ENCODE measurements at places on chromosomes 7 and 10.
A peak's percentile ranks its signal among the peaks of the same experiment; 100 is the strongest.

DNA sequence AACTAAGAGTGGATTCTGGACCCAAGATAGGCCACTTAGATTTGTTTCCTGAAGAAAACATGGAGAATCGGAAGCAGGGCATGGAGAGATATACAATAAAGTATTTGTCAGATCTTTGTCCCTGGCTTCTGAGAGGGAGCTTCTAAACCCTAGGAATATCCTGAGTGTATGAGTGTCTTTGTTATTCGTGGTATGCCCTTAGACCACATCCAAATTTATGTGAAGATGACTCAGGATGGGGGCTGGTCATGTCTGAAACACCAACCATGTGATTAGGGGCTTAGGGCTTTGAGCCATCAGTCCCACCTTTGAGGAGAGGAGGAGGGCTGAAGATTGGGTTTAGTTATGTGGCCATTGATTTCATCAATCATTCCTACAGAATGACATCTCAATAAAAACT lies 69.7 kb upstream of the PLPP4 start:
- no peak for DNase-seq

DNA sequence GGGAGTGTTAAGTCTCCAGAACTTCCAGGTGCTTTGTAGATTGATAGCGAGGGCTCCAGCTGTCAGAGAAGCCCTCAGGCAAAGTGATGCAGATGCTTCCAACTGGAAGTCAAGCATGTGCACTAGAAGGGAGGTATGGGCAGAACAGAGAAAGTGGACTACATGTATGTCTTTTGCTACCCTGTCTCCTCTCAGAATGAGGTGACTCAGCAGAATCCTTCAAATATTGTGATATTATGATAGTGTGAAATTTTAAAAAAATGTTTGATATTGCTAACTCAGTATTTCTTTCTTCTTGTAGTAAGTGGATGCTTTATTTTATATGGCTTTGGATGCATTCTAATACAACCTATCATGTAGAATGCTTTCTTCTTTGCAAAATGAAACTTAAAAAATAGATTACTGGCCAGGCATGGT lies 138.9 kb upstream of the SVIL start:
- no peak for DNase-seq

- DNase-seq, result no peak
These were observed 236.2 kb upstream of the PITRM1 start for GRCh38 chr10:3408603-3409365.

DNA sequence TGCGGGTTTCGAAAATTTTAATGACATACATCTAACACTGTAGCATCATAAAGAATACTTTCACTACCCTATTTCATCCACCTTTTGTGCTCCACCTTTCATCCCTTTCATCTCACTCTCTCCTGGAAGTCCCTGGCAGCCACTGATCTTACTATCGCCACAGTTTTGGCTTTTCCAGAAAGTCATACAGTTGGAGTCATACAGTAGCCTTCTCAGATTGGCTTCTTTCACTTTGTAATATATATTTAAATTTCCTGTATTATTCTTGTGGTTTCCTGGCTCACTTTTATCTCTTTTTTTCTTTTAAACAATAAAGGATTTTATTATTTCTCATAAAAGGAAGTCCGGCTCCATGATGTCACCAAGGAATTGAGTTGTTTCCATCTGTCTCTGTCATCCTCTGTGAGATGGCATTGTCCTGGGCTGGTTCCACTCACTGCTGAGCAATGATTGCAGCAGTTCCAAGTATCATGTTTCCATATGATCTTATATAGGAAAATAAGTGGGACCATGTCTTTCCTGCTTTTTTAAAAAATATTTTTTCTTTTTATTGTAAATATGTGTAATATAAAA lies 626.3 kb downstream of the POM121L12 start:
- no peak for DNase-seq

DNA sequence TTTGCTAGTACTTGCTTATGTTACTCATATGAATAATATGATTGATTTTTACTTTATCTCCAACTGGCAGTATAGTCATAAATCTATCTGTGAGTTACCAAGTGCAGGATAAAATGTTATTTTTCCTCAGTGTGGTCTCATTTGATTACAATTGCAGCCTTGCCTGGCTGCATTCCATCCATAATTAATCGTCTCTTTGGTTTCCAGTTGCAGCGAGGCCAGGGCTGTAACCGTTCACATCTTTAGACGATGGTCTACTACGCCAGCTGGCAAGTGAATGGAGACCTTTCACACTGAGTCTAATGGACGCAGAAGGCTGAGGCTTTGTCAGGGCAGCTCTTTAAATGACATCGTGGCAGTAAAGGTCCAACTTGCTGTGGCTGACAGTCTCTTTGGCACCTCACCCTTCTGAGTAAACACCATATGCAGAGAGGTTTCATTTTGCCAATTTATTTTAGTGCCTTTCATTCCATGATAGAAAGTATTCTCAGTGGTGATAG lies 84.0 kb downstream of the ARL4A start:
- peak; percentile 31 for DNase-seq

DNA sequence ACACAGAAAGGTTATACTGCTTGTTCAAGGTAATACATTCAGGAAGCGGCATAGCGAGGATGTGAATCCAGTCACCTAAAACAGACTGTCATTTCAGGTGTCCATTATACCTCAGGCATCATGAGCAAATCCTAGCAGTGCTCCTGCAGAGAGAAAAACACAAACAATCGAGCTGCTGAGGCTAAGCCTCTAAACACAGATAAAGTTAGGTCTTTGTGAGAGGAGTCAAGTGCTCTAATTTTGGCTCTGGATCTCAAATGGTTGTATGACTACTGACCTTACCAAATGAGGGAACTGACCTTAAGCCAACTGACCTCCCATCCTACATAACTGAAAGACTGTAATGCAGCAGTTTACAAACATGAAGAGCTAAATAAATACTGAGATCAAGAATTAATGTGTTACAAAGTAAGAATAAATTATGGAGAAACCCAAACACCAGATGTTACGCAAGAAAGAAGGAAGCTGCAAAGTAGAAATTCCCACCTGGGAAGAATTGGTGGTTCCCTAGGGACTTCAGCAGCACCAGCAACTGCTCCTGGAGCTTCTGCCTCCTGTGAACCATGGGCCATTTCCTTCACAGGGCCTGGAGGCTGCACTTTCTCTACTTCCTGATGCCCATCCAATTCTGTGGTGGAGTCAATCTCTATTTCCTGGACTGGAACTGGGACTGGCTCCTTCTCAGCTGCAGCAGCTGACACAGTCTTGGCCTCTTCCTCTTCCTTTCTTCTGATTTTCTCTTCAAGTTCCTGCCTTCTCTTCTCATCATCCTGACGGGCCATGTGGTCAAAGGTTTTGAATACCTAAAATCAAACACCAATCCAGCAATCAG lies 5.8 kb downstream of the NUDCD3 start:
- DNase-seq, result no peak

- DNase-seq, result no peak
These were observed 14.7 kb upstream of the INA start for GRCh38 chr10:103262229-103262628.

GRCh38 chr7:18663321-18663720 lies 167.8 kb downstream of the HDAC9 start:
- no peak for DNase-seq

DNA sequence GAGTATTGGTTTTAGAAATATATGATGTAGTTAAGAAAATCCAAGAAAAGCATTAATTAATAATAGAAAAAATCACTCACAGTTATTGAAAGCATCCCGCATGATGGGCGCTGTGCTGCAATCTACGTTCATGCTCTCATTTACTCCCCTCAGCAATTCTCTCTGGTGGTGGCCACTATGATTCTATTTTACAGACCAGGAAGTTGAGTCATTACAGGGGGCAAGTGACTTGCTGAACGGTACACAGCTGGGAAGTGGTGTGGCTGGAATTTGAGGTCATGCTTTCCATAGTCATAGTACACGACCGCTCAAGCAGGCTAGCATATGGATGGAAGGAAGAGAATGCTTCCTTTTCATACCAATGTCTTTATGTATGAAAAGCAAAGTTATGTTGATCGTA lies 117.4 kb downstream of the TES start:
- peak; percentile 10 for DNase-seq

GRCh38 chr7:35232994-35233393 lies 20.9 kb downstream of the TBX20 start:
- no peak for DNase-seq

- DNase-seq, result no peak
These were observed 10.8 kb upstream of the IFRD1 start for GRCh38 chr7:112439476-112439875.

DNA sequence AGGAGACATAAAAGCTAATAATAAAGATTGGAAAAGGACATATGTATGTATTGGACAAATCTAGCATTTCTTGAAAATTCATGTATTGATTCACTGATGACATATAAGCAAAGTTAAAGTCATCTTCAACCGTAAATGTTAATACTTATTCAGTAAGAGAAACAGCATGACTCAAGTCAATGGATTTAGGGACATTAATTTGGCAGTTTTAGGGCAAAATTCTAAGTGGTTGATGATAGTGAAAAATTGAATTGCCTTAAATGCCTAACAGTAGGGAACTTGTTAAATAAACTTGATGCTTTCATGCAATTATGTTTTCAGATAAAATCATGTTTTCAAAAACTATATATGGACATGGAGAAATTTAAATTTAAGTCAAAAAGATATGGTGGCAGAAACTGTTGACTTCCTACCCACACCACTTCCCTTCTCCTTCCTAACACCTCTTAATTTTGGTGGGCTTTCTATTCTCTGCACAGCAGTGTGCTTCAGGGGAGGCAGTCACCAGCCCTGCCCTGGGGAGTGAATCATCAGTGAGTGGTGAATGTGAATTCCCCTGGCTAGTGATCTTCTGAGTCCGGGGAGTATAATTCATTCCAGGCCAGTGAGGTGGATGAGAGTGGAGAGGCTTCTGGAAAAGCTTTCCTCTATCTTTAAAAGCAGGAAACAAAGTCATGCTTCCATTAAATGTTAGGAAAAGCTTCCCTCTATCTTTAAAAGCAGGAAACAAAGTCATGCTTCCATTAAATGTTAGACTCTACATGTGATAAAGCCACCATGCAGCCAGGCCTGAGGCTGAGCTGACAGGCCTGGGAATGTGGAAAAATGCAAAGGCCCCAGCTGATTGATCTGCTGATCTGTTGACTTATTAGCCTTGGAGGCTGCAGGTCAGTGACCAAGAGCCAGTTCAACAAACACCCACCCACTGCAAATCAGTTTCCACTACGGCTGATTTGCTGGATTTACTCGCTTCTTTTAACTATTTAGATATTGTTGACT lies 25.2 kb upstream of the ITGB1 start:
- DNase-seq, result peak; percentile 73

DNA sequence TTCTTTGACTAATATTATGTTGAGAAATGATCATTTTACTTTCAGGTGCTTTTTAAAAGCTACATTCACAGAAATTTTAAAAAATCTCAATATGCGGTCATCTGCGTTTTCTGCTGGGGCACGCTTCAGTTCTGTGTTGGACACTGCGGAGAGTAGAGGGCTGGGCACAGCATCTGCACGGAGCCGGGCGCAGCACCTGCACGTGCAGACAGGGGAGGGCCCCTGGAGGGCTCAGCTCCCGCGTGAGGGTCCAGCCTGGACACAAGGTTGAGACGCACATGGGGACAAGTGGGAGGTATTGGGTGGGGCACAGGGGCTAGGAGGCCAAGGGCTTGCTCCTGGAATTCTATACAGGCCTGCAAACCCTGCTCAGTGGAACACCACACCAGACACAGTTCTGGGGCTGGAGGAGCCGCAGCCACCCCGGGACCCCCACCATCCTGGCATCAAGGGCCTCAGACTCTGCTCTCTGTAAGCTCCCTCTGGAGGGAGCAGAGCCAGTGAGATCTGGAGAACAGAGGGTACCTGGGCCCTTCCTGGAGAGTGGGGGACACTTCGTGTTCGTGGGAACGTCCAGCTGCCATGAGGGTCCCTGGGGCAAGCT lies 20.4 kb upstream of the FAM20C start:
- DNase-seq, result no peak

DNA sequence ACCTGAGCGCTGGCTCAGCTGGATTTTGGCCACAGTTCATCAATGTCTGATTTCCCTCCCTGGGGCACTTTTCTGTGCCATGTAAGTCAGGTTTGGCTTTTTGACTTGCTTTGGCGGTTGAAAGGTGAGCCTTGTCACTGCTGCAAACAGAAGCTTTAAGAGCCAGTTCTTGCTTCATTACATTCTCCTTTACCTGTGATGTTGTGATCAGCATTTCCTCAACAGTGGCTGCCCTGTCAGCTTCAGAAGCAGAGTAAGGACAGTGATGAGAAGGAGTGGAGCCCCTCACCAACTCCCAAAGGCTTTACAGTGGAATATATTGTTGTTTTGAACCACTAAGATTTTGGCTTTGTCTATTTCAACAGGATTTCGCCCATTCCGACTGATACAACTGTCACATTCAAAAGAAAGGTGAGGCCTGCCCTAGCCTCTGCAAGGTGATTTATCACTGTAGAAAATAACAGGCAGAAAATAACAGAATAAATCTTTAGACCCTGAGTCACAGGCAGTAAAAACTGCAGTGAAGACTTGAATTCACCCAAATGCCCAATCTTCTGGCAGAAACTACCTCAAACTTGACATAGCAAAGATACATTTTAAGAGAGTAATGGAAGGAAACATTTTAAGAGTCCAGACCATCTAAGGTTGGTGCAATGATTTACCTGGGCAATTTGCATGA lies 13.3 kb upstream of the DKK1 start:
- no peak for DNase-seq

DNA sequence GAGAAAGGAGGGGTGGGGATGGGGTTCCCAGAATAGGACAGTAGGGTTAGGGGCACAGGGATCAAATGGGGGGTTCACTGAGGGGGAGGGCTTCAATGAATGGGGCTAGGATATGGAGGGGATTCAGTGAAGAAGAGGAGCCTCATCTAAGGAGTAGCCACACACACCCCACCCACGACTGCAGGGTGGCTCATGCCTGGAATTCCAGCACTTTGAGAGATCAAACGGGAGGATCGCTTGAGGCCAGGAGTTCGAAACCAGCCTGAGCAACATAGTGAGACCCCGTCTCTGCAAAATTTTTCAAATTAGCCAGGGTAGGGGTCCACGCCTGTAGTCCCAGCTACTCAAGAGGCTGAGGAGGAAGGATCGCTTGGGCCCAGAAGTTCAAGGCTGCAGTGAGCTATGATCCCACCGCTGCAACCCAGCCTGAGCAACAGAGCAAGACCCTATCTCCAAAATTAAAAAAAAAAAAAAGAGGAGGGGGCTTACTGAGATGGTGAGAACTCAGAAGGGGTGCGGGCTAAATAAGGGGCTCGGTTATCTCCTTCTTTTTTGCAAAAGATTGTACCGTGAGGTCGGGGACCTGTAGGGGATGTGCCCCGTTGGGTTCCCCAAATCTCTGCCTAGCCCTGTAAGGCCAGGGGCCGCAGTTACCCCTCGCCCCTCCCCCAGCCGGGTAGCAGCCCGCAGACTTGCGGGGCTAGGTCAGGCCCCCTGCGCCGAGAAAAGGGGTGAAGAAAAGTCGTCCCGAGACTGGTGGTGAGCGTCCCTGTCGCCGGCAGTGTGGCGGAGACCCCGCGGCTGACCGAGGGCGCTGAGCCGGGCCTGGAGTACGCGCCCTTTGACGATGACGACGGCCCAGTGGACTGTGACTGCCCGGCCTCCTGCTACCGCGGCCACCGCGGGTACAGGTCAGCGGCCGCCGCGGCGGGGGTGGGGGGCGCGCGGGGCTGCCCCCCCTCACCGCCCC lies 43.1 kb upstream of the HSPB1 start:
- no peak for DNase-seq
